ENCODE measurements at places on chromosomes 2 and 18. TPM values are rescaled to one million over a fixed set of nuclear protein-coding genes. Genes with fewer than 3 reads are reported as not detected.

- no peak for DNase-seq
Observed at GRCh38 chr2:145845923-145846322, 1326.0 kb upstream of the ZEB2 start.

- DNase-seq = peak; percentile 35
Observed at GRCh38 chr18:79864006-79864725, 66.4 kb downstream of the KCNG2 start.

GRCh38 chr2:43707255-43708015 lies 31.2 kb upstream of the C1GALT1C1L start:
- DNase-seq = no peak

GRCh38 chr18:38611036-38611964 lies 1045.7 kb upstream of the CELF4 start:
- no peak for DNase-seq

- DNase-seq = no peak
Observed at GRCh38 chr2:45860136-45861121, 209.0 kb downstream of the PRKCE start.

- DNase-seq = no peak
Observed at GRCh38 chr2:234686088-234686890, 189.4 kb upstream of the ARL4C start.

GRCh38 chr2:38267270-38267925 lies 109.7 kb downstream of the ATL2 start:
- DNase-seq = no peak

CPS1 gene
- total RNA-seq = 1,770 TPM

- no peak for DNase-seq
Observed at GRCh38 chr2:180604077-180604476, 376.3 kb upstream of the UBE2E3 start.

- no peak for DNase-seq
Observed at GRCh38 chr18:55452123-55452611, 135.8 kb downstream of the TCF4 start.
